T follicular helper cell (primary cell): ENCODE measurements at places on chromosomes 6 and 20.

DNA sequence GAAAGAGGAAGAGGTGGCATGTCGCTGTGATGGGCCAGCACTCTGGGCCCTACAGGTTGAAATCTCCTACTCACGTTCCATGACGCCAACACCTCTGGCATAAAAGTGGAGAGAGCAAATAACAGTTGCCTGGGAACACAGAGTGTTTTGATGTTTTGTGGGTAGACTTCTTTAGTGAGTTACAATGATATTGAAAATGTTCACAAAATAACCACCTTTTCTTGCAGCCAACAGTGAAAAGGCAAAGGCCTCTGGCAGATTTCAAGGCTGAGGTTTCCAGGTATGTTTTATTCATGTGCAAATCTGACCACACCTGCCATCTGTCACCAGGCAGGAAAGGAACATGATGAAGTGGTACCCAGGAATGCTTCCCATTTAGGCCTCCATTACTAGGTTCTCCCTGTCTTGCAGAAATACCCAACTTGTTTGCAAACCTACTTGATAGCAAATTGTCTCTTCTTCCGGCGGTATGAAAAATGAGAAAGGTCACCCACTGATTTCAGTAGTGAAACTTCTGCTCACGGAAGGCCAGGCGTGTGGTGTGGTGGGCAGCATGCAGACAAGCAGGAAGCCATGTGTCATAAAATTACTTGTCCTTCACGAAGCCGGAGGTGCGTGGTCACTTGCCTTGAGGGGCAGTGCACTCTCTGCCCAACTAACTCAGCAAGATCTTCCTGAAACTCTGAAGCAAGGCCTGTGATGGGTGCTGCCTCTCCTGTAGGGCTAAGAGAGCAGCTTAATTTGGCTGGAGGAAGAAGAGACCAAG, 299.1 kb upstream of the PRDM1 start:
- DNase-seq: no peak

DNA sequence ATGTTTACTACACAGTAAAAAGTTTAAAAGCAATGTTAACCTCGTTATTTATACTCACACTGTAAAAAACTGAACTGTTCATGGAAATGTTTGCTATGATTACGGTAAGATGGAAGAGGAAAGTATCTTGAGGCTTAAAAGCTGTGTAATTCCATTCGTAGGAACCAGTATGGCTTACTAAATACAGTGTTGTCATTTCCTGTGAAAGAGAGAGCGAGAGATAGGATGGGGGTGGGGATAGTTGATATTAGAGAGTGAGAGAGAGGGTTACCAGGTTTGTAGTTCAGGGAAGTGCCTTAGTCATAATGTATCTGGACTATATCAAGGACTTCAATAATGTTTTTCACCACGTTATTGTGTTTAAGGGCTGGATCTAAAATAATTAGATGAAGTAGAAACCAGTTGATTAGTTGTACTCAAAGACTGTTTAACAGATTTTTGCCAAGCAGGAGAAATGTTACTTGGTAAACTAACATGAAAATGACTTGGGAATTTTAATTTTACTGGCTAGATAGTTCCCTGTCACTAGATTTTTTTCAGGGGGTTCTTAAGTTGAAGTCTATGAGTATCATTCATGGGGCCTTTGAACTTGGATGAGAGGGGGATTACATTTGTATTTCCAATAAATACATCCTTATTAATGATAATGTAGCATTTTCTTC, 30.4 kb downstream of the AFDN start:
- DNase-seq: no peak

- no peak for DNase-seq
Measured at GRCh38 chr6:106727480-106728149, 98.2 kb downstream of the QRSL1 start.

DNA sequence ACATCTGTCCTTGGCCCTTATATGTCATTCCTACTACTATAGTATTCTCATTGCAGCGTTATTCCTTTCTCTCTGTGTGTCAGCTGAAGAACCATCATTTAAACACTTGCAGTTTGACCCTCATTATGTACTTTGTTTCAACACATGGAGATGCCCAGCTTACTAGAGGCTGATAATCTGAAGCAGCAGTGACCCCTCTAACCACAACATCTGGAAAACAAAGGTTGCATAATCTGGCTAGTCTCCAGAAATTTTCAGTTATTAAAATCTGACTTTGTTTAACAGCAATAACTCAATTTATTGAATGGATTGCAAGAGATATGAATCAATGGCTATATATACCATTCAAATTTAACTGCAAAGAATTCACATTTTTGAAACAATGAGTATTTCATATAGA, 6.6 kb upstream of the PHIP start:
- no peak for DNase-seq

DNA sequence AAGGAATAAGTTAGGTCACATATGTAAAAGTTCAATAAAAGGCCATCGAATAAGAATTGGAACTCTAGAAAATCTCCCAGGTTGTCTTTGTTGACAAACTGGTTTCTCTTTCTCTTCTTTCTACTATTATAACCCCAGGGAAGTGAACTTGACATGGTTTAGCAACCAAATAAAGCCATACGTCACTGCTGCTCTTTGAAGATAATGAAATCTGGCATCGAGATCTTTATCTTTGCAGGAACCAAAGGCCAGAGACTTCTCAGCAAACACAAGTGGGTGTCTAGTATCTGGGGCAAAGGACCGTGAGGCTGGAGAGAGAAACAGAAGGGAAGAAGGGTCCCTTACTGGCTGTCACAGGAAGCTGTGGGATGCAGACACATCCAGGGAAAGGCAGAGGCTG, 286.7 kb upstream of the CDYL start:
- no peak for DNase-seq

GRCh38 chr20:42192321-42192720, 574.1 kb upstream of the CHD6 start:
- DNase-seq: no peak

DNA sequence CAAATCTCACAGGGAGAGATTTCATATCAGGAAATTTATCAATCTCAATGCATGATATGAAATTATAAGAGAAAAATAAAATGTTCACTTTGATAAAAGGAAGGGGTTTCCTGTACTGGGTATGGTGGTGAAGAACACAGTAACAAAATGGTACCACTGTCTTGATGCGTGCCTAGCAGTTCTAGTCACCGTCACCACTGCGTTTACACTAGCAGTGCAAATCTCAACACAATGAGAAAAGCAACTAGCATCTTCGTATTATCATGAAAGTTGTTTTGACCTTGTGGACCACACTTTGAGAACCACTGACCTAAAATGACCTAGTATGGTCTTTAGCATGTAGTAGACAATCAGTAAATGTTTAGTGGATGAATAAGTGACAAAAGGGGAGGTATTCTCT, 68.4 kb upstream of the ADGRF4 start:
- DNase-seq: no peak

DNA sequence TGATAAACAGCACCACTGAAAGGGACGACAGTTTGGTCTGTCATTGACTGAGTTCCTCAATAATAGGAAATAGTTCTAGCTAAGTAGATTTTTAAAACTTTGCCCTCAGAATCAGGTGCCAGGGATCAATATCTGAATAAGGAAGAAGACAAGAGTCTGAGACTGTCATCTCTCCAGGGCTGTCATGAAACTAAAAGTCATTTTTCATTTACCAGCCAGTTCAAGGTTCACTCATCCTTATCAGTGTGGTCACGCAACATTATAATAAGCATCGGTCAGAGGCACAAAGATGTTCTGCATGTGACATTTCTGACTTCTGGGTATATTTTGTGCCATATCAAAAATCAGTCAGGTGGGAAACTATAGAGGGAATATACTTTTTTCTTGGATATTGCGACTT, 52.5 kb upstream of the E2F3 start:
- DNase-seq: no peak

DNA sequence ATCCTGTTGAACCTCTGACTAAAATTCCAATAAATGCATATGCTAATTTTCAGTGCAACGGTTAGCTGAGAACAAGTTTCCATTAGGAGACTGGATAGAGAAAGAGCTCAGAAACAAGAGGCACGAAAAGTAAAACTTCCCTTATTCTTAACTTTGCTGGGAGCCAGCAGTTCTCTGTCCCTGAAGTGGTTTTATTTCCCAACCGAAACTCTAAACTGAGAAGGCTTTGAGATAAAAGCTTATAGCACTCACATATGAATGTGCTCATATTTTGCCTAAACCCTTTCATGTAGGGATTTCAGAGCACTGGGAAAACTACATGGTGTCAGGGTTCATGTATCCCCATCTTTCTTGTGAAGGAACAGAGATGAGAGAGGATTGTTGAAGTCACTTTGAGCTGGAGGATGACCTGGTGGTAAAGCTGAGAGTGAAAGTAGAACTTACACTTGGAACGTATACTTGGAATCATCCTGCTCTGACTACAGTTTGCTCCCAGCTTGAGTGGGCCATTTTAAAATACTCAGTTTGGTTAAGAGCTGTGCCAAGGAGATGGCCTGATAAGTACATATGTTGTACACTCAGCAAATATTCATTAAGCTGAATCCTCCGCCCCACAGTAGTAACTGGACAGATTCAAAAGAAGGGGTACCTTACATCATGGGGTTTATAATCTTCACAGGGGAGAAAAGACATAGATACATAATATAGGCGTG, 324.2 kb upstream of the CNR1 start:
- no peak for DNase-seq

GRCh38 chr20:62788607-62789006, 7.7 kb upstream of the MRGBP start:
- DNase-seq: no peak

- no peak for DNase-seq
Measured at GRCh38 chr20:12902992-12903391, 105.8 kb upstream of the SPTLC3 start.

- no peak for DNase-seq
Measured at GRCh38 chr6:42714098-42714761, 8.2 kb downstream of the PRPH2 start.

DNA sequence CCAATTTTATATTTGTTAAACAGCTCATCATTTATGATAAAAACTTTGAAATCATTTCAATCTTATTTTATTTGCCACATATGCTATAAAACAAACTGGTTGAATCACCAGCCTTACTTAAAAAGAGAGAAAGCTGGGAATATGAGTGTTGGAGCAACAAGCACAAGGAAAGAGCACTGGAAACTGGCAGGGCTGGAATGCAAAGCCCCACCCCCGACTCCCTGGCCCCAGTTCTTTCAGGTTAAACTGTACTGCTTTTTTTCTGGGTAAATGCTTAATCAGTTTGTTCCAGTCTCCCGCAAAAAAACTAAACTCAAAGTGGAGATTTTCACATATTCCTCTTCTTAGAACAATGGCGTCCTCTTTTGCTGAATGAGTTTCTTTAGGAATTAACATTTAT, 433.8 kb upstream of the NOX3 start:
- DNase-seq: no peak

GRCh38 chr6:34085453-34086170, 60.3 kb downstream of the GRM4 start:
- no peak for DNase-seq

DNA sequence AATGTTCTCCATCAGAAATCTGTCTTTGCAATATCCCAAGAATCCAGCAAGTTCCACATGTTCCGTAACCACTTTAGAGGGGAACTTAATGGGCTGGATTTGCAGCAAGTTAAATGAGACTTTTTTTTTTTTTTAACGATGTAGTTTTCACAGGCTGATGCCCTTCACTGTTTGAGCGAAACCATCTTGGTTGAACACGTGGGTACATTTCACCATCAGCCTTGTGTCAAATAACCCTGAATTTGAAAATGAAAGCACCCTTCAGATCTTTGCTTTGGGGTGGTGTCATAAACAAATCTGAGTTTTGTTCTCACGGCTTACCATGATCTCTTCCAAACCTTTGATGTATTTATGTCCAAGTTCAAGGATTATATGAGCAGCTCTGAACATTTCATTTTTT, 73.7 kb upstream of the EXOC2 start:
- no peak for DNase-seq

DNA sequence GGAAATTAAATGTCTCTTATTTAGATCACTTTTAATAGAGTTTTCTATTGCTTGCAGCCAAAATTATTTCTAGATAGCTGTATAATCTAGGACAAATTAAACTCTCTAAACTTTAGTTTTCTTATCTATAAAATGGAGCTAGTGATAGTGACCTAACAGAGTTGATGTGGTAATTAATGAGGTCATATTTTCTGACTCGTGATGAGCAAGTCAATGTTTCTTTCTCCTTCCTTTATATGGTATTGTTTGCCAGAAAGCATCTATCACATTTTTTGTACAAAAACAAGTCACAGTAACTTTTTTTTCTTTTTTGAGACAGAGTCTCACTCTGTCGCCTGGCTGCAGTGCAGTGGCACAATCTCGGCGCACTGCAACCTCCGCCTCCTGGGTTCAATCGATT, 267.7 kb downstream of the FARS2 start:
- DNase-seq: no peak

GRCh38 chr6:156870924-156871539, 93.9 kb downstream of the ARID1B start:
- DNase-seq: no peak
